ENCODE measurements at places on chromosomes 4 and X. TPM values are rescaled to one million over a fixed set of nuclear protein-coding genes. Genes with fewer than 3 reads are reported as not detected.

- DNase-seq: no peak
These were observed 1.9 kb downstream of the PPARGC1A start for GRCh38 chr4:23887989-23888388.

- no peak for DNase-seq
These were observed 15.9 kb downstream of the RTL9 start for GRCh38 chrX:110374559-110374958.

DNA sequence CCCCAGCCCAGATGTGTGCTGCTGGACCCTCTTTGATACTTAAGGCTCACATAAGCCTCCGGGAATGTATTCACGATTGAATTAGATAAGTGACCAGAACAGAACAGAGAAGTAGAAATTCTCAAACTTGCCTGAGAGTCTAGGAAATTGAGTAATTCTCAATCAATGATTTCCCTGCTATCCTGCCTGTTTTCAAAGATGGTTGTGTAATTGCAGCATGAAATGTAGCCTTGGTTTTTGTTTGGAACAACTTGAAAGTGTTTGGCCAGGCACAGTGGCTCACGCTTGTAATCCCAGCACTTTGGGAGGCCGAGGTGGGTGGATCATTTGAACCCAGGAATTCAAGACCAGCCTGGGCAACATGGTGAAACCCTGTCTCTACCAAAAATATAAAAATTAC is 41.2 kb downstream of the TNIP2 start:
- DNase-seq: no peak

DNA sequence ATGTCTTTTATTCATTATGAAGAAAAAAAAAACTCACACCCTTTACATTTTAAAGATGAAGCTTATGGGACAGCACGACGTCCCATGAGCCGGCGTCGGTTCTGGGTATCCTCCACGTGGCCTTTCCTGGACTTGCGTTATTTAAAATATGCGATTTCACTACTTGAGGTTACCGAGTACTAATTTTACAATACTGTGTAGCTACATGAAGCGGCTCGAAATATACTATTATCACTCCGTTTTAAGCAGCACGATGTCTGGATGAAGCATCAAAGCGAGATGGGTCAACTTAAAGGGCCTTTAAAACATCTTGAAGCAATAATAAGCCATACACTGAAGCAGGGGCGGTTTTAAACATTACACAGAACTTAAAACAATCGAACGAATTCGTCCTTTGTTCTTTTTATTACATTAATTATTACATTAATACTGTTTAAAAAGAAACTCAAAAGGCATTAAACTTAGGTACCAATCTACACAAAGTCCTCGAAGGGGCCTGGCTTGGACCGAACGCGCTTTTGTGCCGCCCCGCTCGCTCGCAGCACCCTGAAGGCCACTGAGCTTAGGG is 1.4 kb upstream of the KLF3 start:
- DNase-seq: no peak

GRCh38 chr4:105122350-105122749 is 24.3 kb upstream of the TET2 start:
- DNase-seq: no peak

GRCh38 chr4:113987382-113987941 is 8.0 kb upstream of the ARSJ start:
- DNase-seq: no peak

GRCh38 chr4:153521999-153522801 is 56.0 kb downstream of the TMEM131L start:
- no peak for DNase-seq

The PHKA2 gene
- total RNA-seq: 13.2 TPM

The SPARCL1 gene
- not detected for total RNA-seq

The OTC gene
- total RNA-seq: not detected

The ZNF157 gene
- 2.9 TPM for total RNA-seq

The SORCS2 gene
- 29.5 TPM for total RNA-seq

The SOWAHD gene
- total RNA-seq: not detected

The ALAS2 gene
- total RNA-seq: not detected
